ENCODE measurements at places on chromosomes 16 and 17. TPM values are rescaled to one million over a fixed set of nuclear protein-coding genes. Genes with fewer than 3 reads are reported as not detected.

- H3K4me1 ChIP-seq: no peaks in the 10 kb centered on the region
- no peak for DNase-seq
- no peaks in the 10 kb centered on the region for H3K27me3 ChIP-seq
These were observed 86.4 kb upstream of the HS3ST2 start for GRCh38 chr16:22727285-22728166.

DNA sequence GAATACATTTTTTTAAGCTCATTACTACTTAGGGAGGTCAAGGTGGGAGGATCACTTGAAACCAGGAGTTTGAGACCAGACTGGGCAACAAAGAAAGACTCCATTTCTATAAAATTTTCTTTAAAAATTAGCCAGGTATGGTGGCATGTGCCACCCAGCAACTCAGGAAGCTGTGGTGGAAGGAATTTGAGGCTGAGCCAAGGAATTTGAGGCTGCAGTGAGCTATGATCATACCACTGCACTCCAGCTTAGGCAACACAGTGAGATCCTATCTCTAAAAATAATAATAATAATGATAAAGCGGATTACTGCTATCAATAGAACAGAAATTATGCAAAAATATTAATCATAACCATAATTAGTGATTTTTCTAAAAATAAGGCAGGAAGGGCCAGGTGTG, 170.3 kb downstream of the COPRS start:
- DNase-seq: no peak
- no peak overlapping the region for H3K27ac ChIP-seq

DNA sequence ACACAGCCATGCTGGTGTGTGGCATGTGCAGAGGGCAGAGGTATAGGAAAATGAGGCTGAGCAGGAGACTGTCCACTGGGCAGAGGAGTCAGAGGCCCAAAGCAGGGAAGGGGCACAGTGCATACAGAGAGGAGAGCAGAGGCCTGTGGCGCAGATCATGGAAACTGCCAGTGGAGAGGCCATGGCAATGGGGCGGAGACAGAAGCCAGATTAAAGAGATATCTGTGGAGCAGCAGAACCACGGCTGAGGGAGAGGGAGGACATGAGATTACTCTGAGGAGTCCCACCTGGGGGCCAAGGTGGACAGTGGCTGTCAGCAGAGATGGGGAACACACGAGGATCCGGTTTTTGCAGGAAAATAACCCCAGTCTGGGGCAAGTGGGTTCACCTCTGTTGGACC, 43.3 kb downstream of the RANBP10 start:
- H3K36me3 ChIP-seq: no peaks in the 10 kb centered on the region
- no peak overlapping the region for H3K27ac ChIP-seq
- H3K27me3 ChIP-seq: no peaks in the 10 kb centered on the region
- H3K4me1 ChIP-seq: no peaks in the 10 kb centered on the region

GRCh38 chr16:79777679-79778078, 177.1 kb upstream of the MAF start:
- H3K4me1 ChIP-seq: no peaks in the 10 kb centered on the region
- no peaks in the 10 kb centered on the region for H3K36me3 ChIP-seq
- H3K27ac ChIP-seq: no peak overlapping the region
- H3K27me3 ChIP-seq: no peaks in the 10 kb centered on the region

- H3K36me3 ChIP-seq: no peaks in the 10 kb centered on the region
- no peak overlapping the region for H3K4me3 ChIP-seq
- H3K27me3 ChIP-seq: no peaks in the 10 kb centered on the region
- no peak overlapping the region for H3K27ac ChIP-seq
These were observed 2.0 kb upstream of the HSD17B2 start for GRCh38 chr16:82033006-82033405.

- H3K4me1 ChIP-seq: no peaks in the 10 kb centered on the region
- H3K36me3 ChIP-seq: no peaks in the 10 kb centered on the region
- no peaks in the 10 kb centered on the region for H3K27me3 ChIP-seq
These were observed 3.3 kb upstream of the LAT start for GRCh38 chr16:28981517-28981916.

The UTS2R gene
- total RNA-seq: 8.3 TPM

The RPA1 gene
- total RNA-seq: 38.7 TPM

All from SJCRH30 (cell line).